Activated naive CD8-positive, alpha-beta T cell treated with anti-CD3 and anti-CD28 coated beads, Interleukin-2, amount 50 U/mL, for 16 hours (primary cell): ENCODE measurements at places on chromosomes 7 and 10.

DNA sequence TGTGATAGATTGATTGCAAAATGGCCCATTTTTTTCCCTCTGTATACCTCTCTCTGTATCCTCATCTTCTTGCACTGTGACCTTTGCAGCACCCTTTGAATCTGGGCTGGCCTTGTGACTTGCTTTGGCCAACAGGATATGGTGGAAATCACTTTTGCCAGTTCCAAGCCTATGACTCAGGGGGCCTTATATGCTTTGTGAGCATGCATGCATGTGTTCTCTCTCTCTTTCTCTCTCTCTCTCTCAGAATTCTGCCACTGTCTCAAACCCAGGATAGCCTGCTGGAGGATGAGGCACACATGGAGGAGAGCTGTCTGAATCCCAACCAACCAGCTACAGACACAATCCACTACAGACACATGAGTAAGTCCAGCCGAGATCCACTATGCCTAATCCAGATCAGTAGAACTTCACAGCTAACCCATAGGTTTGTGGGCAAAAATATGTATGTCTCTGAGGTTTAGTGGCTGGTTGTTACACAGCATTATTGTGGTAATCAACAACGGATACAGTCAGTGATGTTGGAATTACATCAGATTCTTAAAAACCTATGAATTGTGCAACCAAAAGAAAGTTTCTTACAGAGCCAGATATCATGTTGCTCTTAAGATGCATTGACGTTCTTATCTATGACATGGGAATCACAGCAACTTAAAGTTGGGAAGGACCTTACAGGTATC, 41.8 kb upstream of the ABCB4 start:
- no peak for DNase-seq

- peak; percentile 89 for DNase-seq
Measured at GRCh38 chr7:127585044-127585953, at the start of gene GCC1. Gene GCC1 (minus strand): TSS chr7:127585596. CDS start chr7:127585182, 414 bp downstream.

DNA sequence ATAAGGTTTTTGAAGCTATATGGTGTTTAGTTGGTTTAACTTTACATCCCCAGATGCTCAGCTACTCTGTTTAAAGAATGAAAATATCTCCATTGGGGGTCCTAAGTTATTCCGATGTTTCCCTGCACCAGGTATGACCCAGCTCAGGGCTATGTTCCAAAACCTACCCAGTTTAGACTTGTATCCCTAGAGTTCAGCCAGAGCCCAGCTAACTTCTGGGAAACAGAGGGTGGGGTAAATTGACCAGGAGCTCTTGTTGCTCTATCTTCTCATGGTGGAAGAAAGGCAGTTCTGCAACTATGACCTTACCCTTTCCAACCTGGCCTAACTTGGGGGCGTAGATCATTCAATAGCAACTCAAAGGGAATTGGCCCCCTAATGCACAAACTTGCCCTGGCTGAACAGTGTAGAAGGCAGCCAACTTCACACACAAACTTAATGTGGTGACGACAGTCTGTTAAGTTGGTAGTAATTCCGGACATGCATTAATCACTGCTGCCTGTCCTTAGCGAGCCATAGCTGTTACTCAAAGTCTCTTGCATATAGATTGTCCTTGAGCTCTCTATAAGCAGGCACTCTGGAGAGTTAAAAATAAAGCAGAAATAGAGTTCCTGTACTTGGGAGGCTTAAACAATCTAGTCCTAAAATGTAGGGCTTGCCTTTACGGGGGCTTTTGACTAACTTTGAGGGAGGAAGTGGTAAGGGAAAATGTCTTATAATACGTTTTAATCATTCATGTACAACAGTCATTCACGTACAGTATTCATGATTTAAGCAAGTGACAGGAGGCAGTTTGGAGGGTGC, 5.3 kb upstream of the ZNRF2 start:
- no peak for DNase-seq

DNA sequence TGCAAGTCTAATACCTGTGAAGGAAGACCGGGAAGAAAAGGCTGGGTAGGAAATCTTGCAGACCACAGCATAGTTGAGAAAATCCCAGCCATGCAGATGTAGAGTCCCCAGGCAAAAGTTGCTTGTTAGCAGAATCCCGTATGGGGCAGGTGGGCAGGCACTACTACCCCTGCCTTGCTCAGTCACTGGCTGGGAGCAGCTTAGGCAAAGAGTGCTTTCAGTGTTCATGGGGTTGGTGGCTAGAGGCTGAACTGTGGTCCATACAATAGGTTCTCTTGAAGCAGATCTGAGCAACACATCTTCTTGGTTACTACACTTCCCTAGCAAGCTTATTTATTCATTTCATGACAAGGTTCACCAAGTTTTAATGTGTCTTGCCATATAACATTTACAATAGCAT, 92.6 kb downstream of the AHCYL2 start:
- DNase-seq: no peak

DNA sequence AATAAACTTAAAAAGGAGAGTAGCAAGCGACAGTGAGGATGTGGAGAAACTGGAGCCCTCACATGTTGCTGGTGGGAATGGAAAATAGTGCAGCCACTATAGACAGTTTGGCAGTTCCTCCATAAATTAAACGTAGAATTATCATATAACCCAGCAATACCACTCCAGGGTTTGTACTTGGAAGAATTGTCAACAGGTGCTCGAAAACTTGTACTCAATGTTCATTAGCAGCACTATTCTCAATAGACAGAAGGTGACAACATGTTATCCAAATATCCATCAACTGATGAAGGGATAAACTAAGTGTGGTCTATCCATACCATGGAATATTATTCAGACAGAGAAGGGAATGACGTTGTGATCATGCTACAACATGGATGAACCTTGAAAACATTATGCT, 71.9 kb downstream of the GALNT11 start:
- DNase-seq: no peak

- no peak for DNase-seq
Measured at GRCh38 chr7:55124989-55125875, 106.4 kb downstream of the EGFR start.

GRCh38 chr7:122942059-122942458, 53.4 kb downstream of the TAS2R16 start:
- no peak for DNase-seq
